GM10248 (cell line): ENCODE measurements at places on chromosomes 4 and X.

GRCh38 chr4:150425161-150425560, 156.8 kb upstream of the MAB21L2 start:
- DNase-seq = no peak

- no peak for DNase-seq
These were observed 1077.8 kb downstream of the ARAP2 start for GRCh38 chr4:35166466-35166865.

DNA sequence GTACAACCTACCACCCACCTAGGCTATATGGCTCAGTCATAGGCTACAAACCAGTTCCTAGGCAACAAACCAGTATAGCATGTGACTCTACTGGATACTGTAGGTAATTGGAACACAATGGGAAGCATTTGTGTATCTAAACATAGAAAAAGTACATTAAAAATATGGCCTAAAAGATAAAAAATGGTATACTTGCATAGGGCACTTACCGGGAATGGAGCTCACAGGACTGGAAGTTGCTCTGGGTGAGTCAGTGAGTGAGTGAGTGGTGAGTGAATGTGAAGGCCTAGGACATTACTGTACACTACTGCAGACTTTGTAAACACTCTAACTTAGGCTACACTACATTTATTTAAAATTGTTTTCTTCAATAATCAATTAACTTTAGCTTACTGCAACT, 139.2 kb upstream of the RBPJ start:
- DNase-seq = no peak

- DNase-seq = no peak
These were observed 56.6 kb upstream of the MAGED1 start for GRCh38 chrX:51836823-51837222.

DNA sequence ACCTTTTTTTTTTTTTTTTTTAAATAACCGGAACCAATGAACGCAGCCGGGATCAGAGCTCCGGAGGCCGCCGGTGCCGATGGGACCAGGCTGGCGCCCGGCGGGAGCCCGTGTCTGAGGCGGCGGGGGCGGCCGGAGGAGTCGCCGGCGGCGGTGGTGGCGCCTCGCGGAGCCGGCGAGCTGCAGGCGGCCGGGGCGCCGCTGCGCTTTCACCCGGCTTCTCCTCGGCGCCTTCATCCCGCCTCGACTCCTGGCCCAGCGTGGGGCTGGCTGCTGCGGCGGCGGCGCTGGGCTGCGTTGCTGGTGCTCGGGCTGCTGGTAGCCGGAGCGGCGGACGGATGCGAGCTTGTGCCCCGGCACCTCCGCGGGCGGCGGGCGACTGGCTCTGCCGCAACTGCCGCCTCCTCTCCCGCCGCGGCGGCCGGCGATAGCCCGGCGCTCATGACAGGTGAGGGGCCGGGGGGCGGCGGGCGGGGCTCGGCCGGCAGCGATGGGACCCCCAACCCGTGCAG, 337 bp downstream of the STIM2 start:
- peak; percentile 38 for DNase-seq

DNA sequence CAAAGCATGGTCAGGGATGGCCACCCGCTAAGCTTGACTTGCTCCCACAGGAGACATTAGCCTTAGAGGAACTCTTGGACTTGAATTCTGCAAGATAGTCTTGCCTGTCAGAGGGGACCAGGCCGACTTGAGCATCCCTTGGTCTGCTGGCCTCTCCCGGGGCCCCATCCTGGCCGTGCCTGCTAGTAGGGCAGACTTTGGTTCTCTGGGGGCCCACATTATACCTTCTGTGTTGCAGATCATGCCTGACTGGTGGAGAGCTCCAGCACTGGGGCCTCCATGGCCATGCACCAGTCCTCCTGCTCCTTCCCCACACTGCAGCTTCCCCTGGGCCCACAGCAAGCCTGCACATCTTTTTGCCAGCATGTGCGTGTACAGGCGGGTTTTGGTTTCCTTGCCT, 46.5 kb downstream of the DACH2 start:
- DNase-seq = no peak

DNA sequence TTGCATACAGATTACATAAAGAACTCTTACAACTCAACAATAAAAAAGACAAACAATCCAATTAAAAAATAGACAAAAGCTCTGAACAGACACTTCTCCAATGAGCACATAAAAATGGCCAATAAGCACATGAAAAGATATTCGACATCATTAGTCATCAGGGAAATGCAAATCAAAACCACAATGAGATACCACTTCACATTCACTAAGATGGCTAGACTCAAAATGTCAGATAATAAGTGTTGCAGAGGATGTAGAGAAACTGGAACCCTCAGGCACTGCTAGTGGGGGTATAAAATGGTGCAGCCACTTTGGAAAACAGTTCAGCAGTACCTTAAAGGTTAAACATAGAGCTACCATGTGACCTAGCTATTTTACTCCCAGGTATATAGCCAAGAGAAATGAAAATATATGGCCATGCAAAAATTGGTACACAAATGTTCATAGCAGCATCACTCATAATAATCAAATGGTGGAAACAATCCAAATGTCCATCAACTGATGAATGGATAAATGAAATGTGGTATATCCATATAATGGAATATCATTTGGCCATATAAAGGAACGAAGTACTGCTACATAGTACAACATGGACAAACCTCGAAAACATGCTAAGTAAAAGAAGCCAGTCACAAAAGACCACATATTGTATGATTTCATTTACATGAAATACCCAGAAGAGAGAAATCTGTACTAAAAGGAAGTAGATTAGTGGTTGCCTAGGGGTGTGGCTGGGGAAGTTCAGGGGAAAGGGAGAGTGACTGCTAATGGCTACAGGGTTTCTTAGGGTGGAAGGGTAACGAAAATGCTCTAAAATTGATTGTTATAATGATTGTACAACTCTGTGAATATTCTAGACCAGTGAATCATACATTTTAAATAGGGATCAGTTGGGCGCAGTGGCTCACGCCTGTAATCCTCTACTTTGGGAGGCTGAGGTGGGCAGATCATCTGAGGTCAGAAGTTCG, 29.4 kb downstream of the SASH3 start:
- no peak for DNase-seq

DNA sequence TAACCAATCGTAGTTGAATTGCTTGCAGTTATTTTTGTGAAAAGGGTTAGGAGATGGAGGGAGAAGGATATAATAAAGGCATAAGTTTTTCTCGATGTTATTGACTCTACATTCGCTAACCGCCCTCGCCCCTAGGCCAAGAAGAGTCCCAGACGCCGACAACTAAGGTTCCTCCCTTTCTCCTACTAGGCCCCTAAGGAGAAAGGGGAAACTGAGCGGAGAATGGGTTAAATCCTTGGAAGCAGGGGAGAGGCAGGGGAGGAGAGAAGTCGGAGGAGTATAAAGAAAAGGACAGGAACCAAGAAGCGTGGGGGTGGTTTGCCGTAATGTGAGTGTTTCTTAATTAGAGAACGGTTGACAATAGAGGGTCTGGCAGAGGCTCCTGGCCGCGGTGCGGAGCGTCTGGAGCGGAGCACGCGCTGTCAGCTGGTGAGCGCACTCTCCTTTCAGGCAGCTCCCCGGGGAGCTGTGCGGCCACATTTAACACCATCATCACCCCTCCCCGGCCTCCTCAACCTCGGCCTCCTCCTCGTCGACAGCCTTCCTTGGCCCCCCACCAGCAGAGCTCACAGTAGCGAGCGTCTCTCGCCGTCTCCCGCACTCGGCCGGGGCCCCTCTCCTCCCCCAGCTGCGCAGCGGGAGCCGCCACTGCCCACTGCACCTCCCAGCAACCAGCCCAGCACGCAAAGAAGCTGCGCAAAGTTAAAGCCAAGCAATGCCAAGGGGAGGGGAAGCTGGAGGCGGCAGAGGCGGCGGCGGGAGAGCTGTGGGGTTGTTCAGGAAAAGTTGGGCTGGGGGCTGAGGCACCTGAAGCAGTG, 5.9 kb downstream of the ATOH1 start:
- DNase-seq = no peak

DNA sequence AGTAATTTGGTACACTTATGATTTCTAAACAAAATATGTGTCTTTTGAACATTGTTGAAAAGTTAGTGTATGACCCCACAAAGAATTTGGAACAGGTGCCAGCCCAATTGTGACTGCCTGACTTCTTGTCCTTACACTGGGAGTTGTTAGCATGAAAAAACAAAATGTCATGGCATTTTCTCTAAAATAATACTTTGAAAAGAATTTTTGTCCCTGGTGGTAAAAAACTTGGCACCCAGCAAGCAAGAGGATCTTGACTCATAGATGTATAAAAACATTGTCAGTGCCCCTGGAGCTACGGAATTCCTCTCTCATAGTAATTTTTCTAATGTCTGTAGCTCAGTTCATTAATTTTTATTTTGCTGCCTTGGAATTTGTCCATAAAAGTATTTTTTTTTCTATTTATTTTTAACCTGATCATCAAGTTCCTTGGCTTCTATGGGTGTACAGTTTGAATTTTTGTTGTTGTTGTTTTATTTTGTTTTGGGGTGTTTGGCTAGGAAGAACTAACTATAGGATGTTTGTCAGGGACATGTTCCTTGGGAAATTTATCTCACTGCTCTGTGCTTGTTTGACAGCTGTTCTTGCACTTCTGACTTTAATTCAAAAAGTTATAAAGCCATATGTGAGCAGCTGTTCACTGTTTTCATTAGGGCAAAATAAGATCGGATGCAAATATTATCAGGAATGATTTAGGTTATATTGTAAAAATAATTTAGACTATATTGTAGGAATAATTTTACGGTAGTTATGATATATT, 95.4 kb upstream of the NUDT6 start:
- DNase-seq = no peak

DNA sequence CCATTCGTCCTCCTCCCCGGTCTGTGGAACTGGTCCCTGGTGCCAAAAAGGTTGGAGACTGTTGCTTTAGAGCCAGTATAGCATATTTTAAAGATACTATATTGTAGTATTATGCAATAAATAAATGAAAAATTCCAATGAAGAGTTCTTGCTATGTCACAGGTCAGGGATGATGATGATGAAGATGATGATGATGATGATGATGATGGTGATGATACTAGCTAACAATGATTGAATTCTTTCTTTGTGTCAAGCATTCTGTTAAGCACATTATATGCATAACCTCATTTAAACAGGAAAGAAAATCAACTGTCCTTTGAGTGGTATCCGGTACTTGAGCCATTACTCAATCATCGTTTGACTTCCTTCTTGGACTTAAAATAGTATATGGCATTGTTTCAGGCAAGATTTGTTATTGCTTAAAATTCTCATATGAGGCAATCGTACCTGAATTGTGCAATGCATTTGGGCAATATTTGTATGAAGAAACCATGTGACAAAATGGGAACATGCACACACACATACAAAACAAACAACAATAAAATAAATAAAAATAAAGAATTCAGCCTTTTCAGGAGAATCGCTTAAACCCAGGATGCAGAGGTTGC, 22.8 kb upstream of the TLR2 start:
- DNase-seq = no peak

- no peak for DNase-seq
These were observed 87.1 kb downstream of the TSPAN5 start for GRCh38 chr4:98571161-98571786.

DNA sequence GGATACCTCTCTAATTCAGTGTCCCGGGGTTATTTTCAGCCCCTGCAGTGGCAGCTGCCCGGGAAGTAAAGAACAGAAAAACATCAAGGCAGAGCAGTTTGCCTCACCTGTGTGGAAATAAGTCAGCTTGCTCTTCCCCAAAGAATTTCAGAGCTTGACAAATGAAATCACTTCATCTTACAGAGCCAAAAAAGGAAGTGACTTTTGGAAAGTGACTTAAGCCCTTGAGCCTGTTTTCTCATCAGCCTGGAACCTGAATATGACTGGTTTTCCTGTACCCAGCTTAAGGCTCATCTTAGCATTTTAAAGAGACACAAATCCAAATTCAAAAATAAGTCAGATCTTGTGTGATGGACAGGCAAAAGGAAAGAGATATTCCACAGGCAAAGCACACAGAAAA, 211.6 kb downstream of the RCHY1 start:
- no peak for DNase-seq

- no peak for DNase-seq
These were observed 114.9 kb downstream of the SHISA3 start for GRCh38 chr4:42512226-42512625.

GRCh38 chrX:85359051-85359450, 20.4 kb downstream of the POF1B start:
- DNase-seq = no peak

DNA sequence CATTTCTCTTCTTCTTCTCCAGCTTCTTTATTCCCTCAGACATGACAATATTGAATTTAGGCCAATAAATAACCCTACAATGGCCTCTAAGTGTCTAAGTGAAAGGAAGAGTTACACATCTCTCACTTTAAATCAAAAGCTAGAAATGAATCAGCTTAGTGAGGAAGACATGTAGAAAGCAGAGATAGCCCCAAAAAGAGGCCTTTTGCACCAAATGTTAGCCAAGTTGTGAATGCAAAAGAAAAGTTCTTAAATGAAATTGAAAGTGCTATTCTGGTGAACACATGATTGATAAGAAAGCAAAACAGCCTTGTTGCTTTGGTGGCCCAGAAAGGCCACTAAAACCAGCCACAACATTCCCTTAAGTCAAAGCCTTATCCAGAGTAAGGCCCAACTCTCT, 146.2 kb upstream of the HHIP start:
- no peak for DNase-seq

- no peak for DNase-seq
These were observed 115.1 kb upstream of the PITX2 start for GRCh38 chr4:110737931-110738330.
